ENCODE measurements at places on chromosomes 16 and 17.

DNA sequence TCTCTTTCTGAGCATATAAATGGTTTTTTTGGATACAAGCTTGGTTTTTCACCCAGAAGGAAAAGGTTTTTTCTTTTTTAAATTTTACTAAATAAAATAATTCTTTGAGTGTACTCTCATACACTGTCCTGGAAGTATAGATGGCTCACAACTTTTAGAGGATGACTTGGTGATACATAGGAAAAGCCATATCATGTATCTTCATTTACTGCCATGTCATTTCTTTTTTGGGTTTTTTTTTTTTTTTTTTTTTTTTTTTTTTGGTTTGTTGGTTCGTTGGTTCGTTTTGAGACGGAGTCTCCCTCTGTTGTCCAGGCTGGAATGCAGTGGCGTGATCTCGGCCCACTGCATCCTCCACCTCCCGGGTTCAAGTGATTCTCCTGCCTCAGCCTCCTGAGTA, 11.8 kb downstream of the OGFOD1 start:
- DNase-seq, result no peak

GRCh38 chr17:73118951-73119391, 26.5 kb upstream of the SLC39A11 start:
- DNase-seq, result no peak

DNA sequence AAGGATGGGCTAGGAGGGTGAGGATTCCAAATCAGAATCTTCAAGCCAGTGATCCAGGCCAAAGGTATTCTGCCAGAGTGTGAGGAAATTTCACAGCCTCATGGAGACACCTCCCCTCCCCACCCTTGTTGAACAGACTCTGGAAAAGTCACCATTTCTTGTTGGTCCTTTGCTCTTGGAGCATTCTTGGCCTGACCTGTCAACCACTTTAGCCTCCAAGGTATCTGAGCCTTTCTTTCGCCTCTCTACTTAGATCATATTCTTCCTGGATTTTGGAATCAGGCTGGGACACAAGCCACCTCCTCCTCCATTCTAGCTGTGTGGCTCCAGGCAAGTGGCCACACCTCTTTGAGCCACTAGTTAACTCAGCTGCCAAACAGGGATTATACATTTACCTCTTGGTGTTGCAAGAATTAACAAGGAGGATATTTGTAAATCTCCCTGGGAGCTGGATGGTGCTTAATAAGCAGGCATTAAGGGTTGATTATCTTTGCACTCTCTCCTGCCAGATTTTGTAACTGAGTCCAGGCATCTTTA, 193.5 kb downstream of the WWOX start:
- no peak for DNase-seq

DNA sequence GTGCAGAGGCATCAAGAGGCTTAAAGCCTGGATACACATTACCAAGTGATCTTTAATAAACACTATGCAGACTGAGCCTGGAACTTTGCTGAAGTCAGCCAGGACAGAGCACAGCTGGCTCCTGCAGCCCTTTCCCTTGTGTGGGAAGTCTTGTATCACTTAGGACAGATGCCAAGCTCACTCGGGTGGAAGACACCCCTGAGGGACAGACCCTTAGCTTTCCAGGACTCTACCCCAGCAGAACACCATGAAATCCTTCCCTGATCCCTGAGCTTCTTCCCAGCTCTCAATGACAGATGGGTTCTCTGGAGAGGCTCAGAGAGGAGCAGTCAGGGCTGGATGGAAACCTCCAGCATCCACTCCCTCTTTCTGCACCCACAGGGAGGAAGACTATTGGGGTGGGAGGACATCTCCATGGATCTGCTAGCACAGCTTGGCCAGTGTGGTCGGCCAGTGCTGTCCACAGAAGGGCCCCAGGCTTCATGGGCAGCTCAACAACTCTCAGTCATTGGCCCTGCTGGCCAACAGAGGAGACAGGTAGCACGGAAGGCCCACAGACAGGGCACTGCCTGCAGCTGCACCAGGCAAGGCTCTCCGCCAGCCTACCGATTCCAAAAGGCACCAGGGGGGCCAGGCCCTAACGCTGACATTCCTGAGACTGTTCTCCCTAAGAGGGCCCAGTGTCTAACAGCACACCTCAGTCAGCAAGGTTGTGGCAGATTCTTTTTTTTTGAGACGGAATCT, 15.9 kb downstream of the RAB5C start:
- no peak for DNase-seq

DNA sequence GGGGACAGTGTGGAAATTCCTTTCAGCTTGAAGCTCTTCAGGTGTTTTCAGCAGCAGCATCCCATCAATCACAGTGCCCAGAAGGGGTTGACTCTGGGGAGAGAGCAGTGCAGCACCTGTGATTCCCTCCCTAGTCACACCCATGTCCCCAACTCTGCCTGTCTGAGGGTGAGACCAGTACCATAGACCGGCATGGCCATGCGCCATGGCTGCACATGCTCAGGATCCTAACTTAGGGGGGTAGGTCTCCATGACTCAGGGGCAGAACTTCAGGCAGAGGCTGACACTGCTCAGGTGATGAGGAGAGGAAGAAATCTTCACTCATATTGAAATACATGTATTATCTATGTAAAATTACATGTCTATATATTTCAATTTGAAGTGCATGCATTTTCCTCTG, 19.9 kb downstream of the CES1 start:
- DNase-seq, result no peak

Measured in stimulated activated CD4-positive, alpha-beta T cell treated with anti-CD3 and anti-CD28 coated beads, TNF-alpha, amount 100 ng/mL, for 1 hour (primary cell).